Motor neuron (in vitro differentiated cells): ENCODE measurements at places on chromosomes 3 and 15.

GRCh38 chr3:14524311-14524711 is 15.8 kb downstream of the GRIP2 start:
- ATAC-seq: no peak

DNA sequence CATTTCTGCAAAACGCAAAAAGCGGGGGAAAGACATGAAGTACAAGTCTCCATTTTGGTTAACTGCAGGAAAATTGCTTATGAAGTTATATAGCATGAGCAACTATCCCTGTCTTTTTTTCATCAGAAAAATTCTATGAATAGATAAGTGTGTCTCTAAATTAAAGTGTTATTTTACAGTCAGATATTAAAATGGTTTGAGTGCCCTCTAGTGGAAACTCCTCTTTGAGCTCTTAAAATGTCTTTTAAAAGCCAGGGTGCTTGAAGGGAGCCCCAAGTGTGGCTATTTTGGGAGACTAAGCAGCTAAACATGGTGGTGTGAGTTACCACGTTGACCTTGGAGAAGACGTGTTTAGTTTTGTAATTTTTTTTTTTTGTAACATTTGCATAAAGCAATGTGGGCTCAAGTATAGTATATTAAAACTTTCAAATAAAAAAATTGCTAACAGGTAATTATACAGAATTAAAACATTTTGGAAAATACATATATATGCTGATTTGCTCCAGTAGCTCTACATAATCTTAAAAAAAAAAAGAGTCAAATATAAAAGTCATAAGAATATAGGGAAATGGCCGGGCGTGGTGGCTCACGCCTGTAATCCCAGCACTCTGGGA is 77.2 kb downstream of the PPP2R3A start:
- no peak for ATAC-seq

- ATAC-seq: peak; percentile 74
These were observed 215.3 kb downstream of the ROBO2 start for GRCh38 chr3:77254967-77255831.

- ATAC-seq: no peak
These were observed 27.6 kb upstream of the FAM3D start for GRCh38 chr3:58693940-58694850.

- ATAC-seq: no peak
These were observed 77.3 kb downstream of the C3orf70 start for GRCh38 chr3:185075547-185075946.

DNA sequence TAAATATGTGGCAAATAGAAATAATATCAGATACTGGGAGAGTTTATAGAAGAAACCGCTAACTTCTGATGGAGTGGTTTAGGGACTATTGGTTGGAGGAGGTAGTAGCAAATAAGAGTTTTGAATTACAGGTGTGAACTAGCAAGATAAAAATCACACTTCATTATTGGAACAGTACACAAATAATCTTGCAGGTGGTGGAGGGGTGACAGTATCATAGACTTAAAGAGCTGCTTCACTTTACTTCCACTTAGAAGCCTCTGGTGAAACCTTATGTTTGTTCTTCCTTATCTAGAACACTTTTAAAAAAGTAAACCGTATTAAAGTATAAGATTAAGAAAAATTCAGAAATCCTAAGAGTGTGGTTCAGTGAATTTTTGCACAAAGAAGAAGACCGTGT is 69.4 kb downstream of the MEF2A start:
- ATAC-seq: no peak

GRCh38 chr3:39272191-39272590 is 7.6 kb downstream of the CX3CR1 start:
- ATAC-seq: no peak
